ENCODE measurements at places on chromosomes 4 and X.

DNA sequence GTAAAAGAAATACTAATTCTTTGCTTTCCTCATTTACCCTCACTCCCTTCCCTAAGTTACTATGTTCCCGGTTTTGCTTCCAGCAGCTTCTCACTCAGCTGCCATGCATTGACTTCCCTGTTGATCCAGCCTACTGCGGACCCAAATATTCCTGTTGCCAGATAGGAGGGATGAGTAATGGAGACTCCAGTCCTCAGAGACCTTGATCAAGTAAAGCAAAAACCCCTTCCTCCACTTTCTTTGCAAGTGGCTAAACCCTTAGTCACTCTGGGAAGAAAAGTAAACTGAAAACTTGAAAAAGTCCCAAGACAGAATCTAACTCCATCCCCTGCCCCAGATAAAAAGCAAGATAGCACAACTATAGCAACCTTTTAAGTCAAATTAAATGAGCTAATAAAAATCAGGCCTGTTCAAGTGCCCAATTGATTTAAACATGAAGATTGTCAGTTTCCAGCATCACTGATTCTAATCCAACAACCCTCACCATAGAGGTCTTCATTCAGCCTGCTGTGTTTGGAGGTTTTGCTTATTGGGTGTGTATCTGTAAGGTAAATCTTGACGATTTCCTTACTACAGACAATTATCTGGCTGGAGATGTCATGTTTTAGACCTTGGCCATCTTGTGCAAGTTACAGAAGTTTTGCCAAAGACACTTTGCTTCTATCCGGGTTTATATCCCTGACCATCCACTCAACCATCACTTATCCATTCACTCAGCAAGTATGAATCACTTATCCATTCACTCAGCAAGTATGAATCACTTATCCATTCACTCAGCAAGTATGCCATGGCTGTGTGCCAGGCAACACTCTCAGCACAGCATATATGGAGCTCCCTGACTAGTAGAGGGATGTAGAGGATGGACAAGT, 17.6 kb downstream of the FGFBP1 start:
- DNase-seq, result no peak

- DNase-seq, result peak; percentile 80
Measured at GRCh38 chr4:85610450-85610849, 135.5 kb downstream of the ARHGAP24 start.

GRCh38 chr4:22187203-22187820, 238.7 kb upstream of the KCNIP4 start:
- DNase-seq, result no peak

GRCh38 chrX:91066104-91066503, 368.5 kb upstream of the PABPC5 start:
- no peak for DNase-seq

- DNase-seq, result no peak
Measured at GRCh38 chrX:150370589-150371312, 7.6 kb downstream of the MAMLD1 start.

DNA sequence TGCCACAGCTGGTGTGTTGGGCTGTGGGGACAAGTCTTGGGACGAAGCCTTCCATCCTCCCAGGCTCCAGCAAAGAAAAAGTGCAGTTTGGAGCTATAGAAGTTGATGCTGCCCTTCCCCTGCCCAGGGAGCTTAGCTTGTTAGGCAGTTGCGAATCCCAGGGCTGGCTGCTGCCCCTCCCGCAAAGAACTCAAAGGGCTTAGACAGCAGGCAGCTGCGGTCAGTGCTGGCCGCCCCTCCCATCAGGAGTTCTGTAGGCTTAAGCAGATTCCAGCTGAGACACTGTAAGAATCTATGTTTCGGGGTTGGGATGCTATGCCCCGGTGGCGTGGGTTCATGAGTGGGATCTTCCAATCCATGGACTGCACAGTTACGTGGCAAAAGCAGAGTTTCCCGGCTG, 956.7 kb downstream of the GLUD2 start:
- DNase-seq, result no peak

GRCh38 chr4:8872402-8873291, 1.0 kb upstream of the HMX1 start:
- DNase-seq, result no peak

DNA sequence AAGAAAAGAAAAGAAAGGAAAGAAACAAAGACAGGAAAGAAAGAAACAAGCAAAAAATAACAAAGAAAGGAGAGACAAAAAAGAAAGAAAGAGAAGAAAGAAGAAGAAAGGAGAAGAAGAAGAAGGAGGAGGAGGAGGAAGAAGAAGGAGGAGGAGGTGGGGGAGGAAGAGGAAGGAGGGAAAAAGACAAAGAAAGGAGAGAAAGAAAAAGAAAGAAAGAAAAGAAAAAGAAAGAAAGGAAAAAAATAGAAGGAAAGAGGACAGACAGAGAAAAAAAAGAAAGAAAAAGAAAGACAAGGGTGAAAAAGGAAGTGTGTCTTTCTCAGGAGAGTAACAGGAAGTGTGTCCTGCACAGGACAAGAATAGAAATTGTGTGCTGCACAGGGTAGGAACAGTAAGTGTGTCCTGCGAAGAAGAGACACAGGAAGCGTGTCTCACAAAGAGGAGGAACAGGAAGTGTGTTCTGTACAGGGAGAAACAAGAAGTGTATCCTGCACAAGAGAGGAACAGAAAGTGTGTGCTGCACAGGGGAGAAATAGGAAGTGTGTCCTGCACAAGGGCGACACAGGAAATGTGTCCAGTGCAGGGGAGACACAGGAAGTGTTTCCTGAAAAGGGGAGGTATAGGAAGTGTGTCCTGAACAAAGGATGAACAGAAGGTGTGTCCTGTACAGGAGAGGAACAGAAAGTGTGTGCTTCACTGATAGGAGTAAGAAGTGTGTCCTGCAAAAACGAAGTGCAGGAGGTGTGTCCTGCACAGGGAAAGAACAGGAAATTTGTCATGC, 101.2 kb downstream of the ARSF start:
- no peak for DNase-seq

GRCh38 chrX:74251006-74251930, 52.7 kb upstream of the ZCCHC13 start:
- no peak for DNase-seq

GRCh38 chrX:150849486-150849885, 49.0 kb downstream of the CD99L2 start:
- DNase-seq, result no peak

DNA sequence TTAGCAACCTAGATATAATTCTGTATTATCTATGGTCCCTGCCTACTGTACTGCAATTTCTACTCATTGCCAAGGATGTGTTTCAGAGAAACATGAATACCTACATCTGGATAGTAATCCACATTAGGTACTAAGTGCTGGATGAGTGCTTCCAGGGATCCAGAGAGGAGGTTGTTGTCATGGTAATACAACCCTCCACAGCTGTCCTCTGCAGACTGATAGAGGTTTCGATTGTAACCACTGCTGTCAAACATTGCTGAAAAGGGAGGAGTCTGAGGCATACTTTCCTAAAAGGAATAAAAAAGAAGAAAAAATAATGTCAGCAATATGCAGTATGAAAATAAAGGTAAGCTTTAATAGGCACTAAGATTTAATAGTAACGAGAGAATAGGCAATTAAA, 12.5 kb downstream of the RASGEF1B start:
- no peak for DNase-seq
